Stimulated activated CD8-positive, alpha-beta memory T cell treated with anti-CD3 and anti-CD28 coated beads, Interleukin-2, amount 100 ng/mL, for 48 hours (primary cell): ENCODE measurements at places on chromosomes 12 and 14.

- no peak for DNase-seq
Observed at GRCh38 chr12:95918194-95918993, 24.0 kb downstream of the CCDC38 start.

- no peak for DNase-seq
Observed at GRCh38 chr12:122295877-122296276, 29.6 kb upstream of the VPS33A start.

DNA sequence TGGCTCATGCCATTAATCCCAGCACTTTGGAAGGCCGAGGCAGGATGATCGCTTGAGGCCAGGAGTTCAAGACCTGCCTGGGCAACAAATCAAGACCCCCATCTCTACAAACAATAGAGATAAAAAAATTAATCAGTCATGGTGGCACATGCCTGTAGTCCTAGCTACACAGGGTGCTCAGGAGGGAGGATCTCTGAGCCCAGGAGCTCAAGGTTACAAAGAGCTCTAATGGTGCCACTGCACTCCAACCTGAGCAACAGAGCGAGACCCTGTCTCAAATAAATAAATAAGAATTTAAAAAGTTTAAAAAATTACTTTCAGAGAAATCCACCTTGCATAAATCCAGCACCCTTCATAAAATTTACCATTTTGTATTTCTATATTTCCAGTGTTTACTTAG lies 2.2 kb downstream of the KLRF1 start:
- no peak for DNase-seq

GRCh38 chr12:58583529-58583928 lies 336.8 kb downstream of the LRIG3 start:
- no peak for DNase-seq

DNA sequence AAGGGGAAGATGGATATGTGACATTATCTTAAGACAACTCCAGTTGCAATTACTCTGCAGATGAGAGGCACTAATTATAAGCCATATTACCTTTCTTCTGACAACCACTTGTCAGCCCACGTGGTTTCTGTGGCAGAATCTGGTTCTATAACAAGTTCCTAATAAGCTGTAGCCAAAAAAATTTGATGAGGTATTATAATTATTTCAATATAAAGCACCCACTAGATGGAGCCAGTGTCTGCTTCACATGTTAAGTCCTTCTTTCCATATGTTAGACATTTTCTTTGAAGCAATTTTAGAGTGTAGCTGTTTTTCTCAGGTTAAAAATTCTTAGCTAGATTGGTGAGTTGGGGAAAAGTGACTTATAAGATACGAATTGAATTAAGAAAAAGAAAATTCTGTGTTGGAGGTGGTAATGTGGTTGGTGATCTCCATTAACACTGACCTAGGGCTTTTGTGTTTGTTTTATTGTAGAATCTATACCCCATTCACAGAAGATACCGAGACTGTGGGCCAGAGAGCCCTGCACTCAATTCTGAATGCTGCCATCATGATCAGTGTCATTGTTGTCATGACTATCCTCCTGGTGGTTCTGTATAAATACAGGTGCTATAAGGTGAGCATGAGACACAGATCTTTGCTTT lies 36.9 kb downstream of the PSEN1 start:
- no peak for DNase-seq

GRCh38 chr14:48096897-48097296 lies 421.5 kb upstream of the MDGA2 start:
- no peak for DNase-seq

DNA sequence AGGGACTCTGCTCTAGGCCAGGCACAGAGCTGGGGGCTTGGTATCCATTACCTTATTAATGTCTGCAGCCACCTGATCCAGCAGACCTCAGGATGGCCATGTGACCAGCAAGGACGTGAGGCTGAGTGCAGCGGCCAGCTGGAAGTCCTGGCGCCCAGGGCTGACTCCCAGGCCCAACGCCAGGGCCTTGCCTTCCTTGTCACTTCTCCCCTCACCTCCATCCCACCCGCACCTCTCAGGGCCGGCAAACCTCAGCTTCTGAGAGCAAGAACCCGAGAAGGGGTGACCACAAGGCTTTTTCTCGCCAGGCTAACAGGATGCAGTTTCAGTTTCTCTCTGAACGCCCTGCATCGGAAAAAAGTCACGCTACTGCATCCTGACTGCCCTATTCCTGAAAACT lies 15.4 kb downstream of the RAB35 start:
- DNase-seq = no peak

GRCh38 chr12:121804417-121805111 lies 755 bp downstream of the SETD1B start:
- DNase-seq = no peak

DNA sequence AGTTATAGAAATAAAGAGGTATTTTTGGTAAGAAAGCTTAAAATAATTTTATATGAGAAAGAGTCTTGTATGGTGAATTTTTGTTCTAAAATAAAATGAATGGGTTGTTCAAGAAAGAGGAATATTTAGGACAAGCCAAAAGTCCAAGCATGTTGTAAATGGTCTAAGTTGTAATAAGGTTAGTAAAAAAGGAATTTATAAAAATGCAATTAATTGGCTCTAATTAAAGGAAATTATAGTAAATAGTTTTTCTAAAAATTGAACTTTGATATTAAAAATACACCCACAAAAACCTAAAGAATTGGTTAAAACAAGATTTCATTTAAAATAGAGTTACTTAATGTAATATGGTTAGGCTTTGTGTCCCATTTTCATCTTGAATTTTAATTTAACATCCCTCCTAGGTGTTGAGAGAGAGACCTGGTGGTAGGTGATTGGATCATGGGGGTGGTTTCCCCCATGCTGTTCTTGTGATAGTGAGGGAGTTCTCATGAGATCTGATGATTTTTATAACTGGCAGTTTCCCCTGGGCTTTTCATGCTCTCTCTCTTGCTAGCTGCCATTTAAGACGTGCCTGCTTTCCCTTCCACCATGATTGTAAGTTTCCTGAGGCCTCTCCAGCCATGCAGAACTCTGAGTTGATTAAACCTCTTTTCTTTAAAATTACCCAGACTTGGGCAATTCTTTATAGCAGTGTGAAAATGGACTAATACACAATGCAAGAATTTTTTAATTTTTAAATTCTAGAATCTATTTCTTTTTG lies 13.0 kb downstream of the SLC22A17 start:
- DNase-seq = no peak

DNA sequence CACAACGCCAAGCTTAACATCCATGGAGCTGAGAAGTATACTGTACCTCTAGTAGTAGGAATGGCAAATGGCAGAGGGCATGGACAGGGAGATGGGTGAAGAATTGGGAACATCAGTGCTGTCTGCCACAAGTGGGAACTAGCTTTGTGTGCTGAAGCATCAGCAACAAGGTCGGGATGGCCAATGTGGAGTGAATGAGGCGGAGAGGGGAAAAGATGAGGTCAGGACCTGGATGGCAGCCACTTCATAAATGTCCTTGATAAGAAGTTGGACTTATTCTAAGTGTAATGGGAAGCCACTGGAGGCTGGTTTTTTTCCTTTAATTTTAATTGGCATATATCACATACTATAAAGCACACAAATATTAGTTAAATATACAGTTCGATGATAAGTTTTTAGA lies 21.9 kb upstream of the CLMN start:
- no peak for DNase-seq

DNA sequence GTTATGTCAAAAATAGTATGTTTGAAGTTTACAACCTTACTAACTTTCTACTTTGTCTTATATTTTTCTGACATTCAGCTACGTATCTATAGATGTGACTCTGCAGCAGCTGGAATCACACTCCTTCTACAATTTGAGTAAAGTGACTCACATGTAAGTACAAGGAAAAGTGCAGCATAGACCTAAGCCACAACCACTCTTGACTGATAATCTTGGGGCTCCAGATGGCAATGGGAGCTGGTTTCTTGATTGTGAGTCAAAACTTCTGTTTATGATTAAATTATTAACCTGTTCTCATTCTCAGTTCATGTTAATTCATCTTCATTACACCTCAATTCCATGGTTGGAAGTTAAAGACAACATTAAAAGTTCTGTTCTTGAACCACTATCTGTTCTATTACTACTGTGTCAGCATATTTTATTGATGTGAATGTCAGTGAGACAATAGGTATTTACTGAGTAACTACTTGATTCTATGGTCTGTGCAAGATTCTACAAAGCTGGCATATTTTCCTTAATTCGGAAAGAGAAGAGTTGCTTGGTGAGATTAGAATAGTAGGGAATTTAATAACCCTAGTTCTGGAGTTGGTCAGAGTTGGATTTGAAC lies 112.9 kb downstream of the TSHR start:
- no peak for DNase-seq

GRCh38 chr12:3165078-3165980 lies 88.2 kb downstream of the TSPAN9 start:
- DNase-seq = no peak

DNA sequence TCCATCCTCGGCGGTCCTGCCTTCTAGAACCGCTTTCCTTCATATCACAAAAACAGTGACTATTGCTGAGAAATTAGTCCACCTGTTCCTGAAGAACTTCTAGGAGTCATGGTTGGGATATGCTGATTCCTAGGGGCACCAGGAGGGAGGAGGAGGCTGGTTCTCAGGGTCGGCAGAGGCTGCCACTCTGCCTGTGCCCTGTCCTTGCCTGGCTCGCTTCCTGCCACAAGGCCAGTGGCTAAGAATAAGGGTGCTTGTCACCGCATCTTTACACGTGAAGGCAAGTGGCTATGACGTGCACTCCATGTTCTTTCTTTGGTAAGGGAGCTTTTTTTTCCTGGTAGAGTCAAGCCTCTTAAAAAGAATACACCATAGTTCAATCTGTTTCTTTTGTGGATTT lies 18.7 kb upstream of the DGLUCY start:
- DNase-seq = no peak
